ENCODE measurements at places on chromosomes 4 and X.

- no peak for DNase-seq
Measured at GRCh38 chr4:100288161-100288560, 97.9 kb upstream of the DDIT4L start.

GRCh38 chr4:155578219-155578618 lies 88.4 kb upstream of the GUCY1A1 start:
- no peak for DNase-seq

DNA sequence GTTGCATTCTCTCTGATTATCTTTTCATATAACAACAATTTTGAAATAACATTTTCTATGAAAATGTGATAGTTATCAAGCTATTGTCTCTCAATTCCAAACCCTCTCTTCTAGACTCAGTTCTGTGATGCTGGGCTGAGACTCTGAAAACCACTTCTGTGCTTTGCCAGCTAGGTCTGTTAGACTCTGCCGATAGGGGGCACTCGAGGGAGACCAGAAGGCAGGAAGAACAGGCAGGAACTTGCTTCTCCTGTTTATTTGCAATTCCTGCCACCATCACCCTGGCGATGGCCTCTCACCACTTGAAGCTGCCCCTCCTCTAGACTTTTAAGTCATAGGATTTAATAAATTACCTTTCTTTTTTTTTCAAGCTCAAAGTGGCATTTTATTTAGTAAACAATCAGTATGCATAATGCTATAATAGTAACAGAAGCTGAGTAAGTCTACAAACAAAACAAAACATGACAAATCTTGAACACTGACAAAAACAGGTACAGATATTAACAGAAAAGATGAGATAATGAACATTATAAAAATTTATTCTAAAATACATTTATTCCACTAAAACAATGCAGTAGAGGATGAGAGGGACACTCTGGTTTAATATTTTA lies 49.7 kb downstream of the RASL11B start:
- DNase-seq, result peak; percentile 81

GRCh38 chrX:16640823-16641222 lies 9.1 kb upstream of the S100G start:
- no peak for DNase-seq

DNA sequence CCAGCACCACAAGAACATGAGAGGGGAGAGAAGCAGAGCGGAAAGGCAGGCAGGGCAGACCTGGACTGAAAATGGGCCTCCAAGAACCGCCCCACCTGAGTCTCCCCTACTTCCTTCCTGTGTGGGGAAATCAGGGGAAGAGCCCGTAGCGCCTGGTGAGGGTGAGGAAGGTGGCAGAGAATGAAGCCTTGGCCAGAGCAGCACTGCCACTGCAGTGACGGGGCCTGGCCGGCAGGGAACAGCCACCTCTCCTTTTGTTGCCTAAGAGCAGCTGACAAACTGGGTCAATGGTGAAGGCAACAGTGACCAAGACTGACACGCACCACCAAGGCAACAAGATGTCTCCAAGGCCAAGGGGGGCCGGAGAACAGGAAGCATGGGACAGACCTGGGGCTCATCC lies 58.4 kb upstream of the CBR4 start:
- DNase-seq, result no peak

- DNase-seq, result no peak
Measured at GRCh38 chrX:150856101-150856500, 42.4 kb downstream of the CD99L2 start.

GRCh38 chr4:26987191-26987590 lies 126.5 kb downstream of the STIM2 start:
- DNase-seq, result no peak

- DNase-seq, result no peak
Measured at GRCh38 chr4:100842856-100843255, 325.0 kb upstream of the EMCN start.

DNA sequence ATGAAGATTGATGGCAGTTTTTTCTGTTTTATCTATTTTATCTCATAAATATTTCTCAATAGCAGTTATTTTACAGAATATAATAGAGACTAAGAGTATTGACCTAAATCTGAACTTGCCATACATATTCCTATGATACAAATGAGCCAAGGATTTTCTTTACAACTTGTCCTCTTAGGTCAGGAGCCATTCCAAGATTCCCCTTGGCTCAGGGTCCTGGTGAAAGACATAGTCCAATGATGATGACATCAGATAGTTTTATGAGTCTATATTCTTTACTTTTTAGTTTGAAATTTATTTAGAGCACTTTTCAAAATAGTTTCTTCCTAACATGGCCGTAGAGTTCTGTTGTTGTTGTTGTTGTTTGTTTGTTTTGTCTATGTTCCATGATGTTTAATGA lies 869.1 kb upstream of the GRID2 start:
- no peak for DNase-seq

GRCh38 chrX:18899796-18900380 lies 84.0 kb downstream of the PHKA2 start:
- no peak for DNase-seq

DNA sequence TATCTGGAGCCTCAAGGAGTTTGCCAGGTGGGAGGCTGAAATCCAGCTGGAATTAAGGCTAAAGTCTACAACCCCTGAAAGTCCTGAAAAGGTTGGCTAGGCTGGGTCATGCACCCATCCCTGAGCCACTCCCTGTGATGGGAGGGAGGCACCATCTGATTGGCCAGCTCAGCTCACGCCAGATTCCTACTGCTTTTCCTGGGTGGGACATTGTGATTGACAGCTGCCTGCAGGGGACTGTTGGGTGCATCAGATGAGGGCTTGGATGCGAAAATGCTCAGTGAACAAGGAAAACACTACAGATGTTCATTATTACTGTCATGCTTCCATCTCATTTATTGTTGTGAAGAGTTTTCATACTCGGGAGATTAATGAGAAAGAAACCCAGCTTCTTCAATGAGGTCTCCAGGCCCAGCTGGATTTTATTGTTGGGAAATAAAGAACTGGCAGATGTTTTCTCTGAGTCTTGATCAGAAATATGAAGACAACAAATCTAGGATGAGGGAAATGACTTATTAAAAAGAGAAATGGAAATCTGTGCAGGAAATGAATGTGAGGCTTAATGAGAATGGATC lies 185.9 kb downstream of the STK32B start:
- DNase-seq, result no peak

DNA sequence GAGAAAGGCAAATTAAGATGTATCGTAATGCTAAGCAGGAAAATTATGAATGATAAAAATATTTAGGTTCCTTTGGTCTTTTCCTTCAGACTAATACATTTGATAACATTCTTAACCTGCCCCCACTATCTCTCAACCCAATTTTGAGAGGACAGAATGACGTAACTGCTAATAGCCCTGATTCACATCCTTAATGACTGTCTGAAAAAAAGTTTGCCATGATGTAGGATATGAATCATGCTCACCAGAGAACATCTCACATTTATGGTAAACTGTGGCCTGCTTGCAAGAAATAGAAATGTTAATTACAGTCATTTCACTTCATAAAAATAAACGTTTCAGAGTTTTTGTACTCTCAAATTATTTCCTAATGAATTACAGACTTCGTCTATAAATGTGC lies 128.0 kb upstream of the VEGFC start:
- no peak for DNase-seq

GRCh38 chr4:169573889-169574288 lies 38.5 kb downstream of the NEK1 start:
- no peak for DNase-seq

GRCh38 chr4:102625232-102625930 lies 124.2 kb downstream of the NFKB1 start:
- DNase-seq, result peak; percentile 62

GRCh38 chr4:158229768-158230167 lies 19.5 kb downstream of the TMEM144 start:
- no peak for DNase-seq

DNA sequence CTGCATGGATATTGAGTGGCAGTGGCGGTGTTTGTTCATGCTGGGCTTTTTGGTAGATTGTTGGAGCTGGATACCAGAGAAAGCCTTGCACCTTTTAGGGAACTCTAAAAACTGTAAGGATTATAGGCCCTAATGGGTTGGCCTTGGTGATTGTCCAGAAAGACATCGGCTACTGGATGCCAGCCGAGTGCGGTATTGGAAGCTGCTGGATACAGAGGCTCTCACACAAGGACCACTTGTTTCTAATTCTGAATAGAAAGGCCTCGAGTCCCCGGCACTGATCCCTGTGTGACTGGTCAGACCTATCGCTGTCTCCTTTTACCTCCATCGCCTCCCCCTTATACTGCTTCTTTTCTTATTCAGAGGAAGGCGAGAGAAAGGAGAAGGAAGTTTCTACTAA lies 27.3 kb upstream of the SCOC start:
- no peak for DNase-seq

DNA sequence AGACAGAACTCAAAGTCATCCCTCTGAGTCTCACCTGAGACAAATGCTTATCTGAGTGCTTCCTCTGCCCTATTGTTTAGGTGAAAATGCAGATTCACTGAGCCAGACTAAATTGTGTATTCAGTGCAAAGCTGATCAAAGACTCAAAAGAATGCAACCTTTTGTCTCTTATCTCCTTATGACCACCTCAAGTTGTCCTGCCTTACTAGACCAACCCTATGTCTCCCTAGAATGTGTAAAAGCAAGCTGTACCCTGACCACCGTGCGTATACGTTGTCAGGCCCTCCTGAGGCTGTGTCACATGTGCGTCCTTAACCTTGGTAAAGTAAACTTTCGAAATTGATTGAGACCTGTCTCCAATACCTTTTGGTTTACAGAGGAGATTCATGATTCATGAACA lies 63.6 kb upstream of the SH3RF1 start:
- no peak for DNase-seq

DNA sequence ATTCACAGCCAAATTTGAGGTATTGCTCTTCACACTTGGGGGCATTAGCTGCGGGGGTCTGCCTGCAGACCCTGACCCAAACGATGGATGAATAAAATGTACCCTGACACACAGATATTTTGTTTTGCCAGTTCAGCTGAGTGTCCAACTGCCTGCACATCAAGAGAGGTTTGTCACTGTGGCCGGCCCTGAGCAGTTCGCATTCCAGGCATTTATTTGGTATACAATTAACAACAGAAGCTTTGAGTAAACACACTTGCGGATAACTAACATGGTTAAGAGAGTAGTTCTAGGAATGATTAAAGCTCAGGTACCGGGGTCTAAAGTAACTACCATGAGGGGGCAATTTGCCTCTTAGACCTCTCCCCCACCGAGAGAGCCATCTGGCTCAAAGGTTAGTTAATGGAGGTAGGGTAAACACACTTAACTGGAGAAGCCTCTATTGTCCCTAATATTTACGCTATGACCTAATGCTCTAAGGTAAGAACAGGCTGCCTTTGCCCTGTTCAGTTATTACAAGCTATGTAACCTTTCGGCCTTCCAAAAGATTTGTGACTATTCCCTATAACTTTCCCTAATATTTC lies 162.0 kb downstream of the SNCA start:
- DNase-seq, result no peak

GRCh38 chrX:18668071-18668835 lies 3.7 kb downstream of the RS1 start:
- no peak for DNase-seq

All from right cardiac atrium (tissue), 5 donors.